ENCODE measurements at places on chromosomes 2 and 18. TPM values are rescaled to one million over a fixed set of nuclear protein-coding genes. Genes with fewer than 3 reads are reported as not detected.
A peak's percentile ranks its signal among the peaks of the same experiment; 100 is the strongest.

DNA sequence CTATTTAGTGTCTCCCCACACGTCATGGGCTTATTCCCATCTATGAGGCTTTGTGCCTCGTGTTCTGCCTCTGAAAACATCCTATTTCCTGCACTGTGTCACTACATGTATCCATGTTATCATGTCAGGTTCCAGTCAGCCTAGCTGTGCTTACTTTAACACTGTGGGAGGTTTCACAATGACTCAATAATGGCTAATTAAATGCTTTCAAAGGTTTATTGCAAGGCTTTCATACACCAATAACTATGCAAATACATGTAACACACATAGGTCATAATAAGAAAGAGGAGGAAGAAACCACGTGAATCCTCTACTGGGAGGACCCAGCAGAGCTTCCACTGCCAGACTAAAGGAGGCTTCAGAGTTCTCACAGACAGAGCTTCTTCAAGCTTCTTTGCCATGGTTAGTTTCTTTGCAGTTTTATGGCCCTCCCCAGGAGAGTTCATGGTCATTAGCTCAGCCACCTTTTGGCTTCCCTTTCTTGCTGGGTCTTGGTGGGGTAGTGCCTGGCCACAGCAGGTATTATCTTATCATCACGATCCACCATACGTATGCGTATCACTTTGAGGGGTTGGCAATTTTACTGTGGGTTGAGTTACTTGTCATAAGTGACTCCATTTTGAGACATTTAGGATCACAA, 5.1 kb upstream of the COLEC12 start:
- DNase-seq: no peak

GRCh38 chr2:127479219-127479825, 47.0 kb downstream of the IWS1 start:
- DNase-seq: no peak

DNA sequence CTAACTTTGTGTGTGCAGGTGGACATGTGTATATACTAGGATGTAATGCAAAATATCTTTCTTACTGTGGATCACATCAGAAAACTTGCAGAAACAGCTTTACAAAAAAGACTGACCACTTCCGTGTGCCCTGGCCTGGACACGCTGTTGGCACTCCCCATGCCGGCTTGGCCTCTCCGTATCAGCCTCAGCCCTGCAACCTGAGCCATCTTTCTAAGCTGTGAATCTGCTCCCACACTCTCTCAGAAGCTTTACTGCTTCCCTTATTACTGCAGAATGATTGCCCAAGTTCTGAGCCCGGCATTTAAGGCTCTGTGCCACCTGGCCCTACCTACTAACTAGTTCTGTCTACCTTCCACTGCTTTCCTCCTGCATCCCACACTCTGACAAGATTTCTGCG, 37.8 kb downstream of the MYO7B start:
- no peak for DNase-seq

- DNase-seq: no peak
Observed at GRCh38 chr18:26403491-26403890, 144.9 kb downstream of the KCTD1 start.

Gene LRRTM1
- total RNA-seq: not detected

- DNase-seq: peak; percentile 32
Observed at GRCh38 chr2:131094463-131095281, 1.4 kb upstream of the FAM168B start.

GRCh38 chr2:628651-629050, 48.6 kb downstream of the TMEM18 start:
- peak; percentile 46 for DNase-seq

DNA sequence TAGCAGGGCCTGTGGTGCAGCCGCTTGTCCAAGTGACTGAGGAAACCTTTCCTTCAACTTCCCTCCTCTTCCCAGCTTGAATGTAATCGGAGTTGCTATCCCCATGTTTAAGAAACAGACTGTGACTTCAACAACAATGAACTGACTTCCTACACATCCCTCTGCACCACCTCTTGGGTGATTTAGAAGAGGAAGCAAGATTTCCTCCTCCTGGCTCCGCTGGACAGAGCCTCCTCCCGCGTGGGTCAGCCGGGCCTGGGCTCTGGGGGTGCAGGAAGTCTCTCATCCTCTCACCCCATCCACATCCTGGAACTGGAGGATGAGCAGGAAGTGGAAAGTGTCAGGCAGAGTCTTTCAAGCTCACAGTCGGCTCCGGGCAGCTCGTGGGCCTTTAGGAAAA, 84.3 kb downstream of the GATA6 start:
- DNase-seq: no peak

- DNase-seq: no peak
Observed at GRCh38 chr2:28083476-28083875, 192.9 kb downstream of the BABAM2 start.

DNA sequence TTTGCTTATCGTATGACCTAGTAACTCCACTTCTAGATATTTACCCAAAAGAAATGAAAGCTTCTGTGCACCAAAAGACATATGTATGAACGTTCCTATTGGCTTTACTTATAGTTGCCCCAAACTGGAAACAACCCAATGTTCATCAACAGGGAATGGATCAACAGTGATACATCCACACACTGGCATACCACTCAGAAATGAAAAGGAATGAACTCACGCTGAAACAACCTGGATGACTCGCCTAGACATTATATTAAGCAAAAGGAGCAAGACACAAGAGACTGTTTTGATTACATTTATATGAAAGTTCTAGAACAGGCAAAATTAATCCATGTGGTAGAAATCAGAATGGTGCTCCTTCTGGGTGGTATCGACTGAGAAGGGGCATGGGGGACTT, 18.9 kb downstream of the ADRA2B start:
- peak; percentile 57 for DNase-seq

GRCh38 chr2:156784020-156784701, 348.0 kb downstream of the GPD2 start:
- no peak for DNase-seq

Gene PSMA8
- total RNA-seq: not detected

Gene INO80D
- total RNA-seq: 9.4 TPM

DNA sequence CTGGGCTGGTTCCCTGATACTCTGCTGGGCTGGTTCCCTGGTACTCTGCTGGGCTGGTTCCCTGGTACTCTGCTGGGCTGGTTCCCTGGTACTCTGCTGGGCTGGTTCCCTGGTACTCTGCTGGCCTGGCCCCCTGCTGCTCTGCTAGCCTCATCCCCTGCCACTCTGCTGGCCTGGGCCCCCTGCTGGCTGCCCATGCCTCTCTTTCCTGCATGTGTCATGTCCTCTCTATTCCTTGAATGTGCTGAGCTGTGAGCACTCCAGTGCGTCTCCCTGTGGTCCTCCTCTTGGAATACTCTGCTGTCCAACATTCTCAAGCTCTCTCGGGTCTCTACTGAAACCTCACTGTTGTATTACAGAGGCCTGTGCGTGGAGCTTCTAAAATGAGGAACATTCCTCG, 216.3 kb downstream of the RNF144A start:
- DNase-seq: no peak

Gene TDRD15
- not detected for total RNA-seq
